ENCODE measurements at places on chromosomes 3 and 15.

GRCh38 chr3:124584245-124584551 lies 146.1 kb upstream of the UMPS start:
- no peak for DNase-seq

GRCh38 chr3:127669541-127670228 lies 3.1 kb upstream of the ABTB1 start:
- no peak for DNase-seq

DNA sequence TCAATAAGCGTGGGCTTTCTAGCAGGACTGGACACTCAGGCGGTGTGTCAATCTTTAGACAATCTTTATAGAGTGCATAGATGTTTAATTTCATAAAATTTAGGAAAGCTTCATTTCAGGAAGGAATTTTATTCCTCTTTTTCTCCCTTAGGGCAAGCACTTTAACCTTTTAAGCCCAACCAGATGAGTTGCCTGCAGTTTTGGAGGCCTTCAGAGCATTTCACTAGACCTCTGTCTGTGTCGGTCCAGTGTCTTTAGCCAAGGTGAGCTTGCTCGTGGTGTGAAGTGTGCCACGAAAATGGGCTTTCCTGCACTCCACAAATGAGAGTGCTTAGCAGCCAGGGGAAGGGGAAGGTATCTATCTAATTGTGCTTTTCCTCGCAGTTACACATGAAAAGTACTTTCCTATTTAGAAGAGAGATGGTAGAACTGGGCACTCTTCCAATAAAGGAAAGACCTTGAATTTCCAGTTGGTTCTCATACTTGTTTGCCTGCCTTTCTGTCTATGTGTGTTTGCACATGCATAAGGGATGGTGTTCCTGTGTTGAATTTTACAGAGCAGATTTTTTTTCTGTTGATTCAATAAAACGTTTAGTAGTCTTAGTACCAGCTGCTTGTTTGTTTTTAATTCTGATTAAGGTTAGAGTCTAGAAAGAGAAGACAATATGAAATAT lies 53.6 kb downstream of the FEZF2 start:
- no peak for DNase-seq

- no peak for DNase-seq
Measured at GRCh38 chr15:46059921-46060594, 425.2 kb downstream of the SQOR start.

DNA sequence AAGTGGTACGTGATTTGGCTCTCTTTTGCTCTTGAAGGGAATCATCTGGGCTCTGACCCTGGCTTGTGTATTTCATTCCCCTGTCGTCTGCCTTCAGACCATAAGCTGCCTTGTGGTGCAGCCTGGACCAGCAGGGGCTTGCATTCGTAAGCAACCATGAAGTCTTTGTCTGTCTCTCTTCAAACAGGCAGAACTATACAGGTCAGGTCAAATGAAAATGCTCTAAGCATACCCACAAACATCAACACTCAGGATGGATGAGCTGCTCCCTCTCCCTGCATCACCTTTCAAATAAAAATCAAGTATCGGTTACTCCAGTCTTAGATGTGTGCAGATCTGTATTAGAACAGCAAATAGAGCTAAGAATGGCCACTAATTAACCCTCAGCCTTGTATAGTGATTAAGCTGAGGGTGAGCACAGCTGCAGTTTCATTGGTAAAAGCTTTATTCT lies 268.6 kb upstream of the UBE2E1 start:
- DNase-seq = no peak

GRCh38 chr3:103056542-103056941 lies 621.7 kb downstream of the ZPLD1 start:
- no peak for DNase-seq

DNA sequence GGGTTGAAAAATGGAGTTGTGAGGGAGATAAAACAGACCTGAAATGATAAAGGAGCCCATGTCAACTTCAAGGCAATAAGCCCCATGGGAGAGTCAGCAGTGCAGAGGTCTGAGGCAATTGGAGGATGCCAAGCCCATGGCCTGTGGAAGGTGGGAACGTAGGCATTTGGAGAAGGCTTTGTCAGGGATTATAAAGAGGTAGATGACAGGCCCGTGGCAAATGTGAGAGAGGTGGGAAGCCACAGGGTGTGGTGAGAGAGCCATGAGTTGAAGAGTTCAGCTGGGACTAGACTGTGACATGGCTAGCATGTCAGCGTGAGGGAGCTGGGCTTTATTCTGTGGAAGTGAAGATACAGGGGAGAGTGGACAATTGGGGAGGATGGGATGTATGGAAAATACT lies 35.4 kb downstream of the MFSD1 start:
- no peak for DNase-seq

GRCh38 chr15:39595338-39596221 lies 14.7 kb downstream of the THBS1 start:
- no peak for DNase-seq

GRCh38 chr15:82621970-82622369 lies 25.2 kb downstream of the CPEB1 start:
- DNase-seq = no peak

GRCh38 chr15:65094294-65094995 lies 17.9 kb downstream of the KBTBD13 start:
- DNase-seq = no peak

GRCh38 chr3:193711964-193712598 lies 119.1 kb downstream of the OPA1 start:
- no peak for DNase-seq

- DNase-seq = no peak
Measured at GRCh38 chr3:151722856-151723255, 10.9 kb upstream of the AADACL2 start.

- peak; percentile 49 for DNase-seq
Measured at GRCh38 chr3:17841190-17841828, 98.9 kb upstream of the TBC1D5 start.

- DNase-seq = no peak
Measured at GRCh38 chr3:119548341-119548740, 11.1 kb downstream of the CD80 start.

DNA sequence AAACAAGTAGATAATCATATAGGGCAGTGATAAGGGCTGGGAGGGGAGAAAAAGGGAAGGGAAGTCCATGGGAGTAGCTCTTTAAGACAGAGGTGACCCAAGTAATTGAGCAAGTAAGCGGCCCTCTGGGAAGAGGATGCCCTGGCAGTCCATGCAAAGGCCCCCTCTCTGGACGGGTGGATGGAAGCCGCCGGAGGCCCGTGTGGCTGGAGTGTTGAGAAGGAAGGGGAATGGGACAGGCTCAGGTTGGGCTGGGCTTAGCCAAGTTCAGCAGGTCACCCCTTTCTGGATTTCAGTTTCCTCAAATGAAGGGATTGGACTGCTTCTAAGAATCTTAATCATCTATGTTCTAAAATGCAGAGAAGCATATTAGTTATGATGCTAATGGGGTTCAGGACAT lies 32.4 kb upstream of the TRPM1 start:
- DNase-seq = no peak

- DNase-seq = no peak
Measured at GRCh38 chr3:179772297-179772696, 119.5 kb downstream of the USP13 start.

GRCh38 chr3:130929804-130930203 lies 35.9 kb downstream of the ATP2C1 start:
- no peak for DNase-seq

DNA sequence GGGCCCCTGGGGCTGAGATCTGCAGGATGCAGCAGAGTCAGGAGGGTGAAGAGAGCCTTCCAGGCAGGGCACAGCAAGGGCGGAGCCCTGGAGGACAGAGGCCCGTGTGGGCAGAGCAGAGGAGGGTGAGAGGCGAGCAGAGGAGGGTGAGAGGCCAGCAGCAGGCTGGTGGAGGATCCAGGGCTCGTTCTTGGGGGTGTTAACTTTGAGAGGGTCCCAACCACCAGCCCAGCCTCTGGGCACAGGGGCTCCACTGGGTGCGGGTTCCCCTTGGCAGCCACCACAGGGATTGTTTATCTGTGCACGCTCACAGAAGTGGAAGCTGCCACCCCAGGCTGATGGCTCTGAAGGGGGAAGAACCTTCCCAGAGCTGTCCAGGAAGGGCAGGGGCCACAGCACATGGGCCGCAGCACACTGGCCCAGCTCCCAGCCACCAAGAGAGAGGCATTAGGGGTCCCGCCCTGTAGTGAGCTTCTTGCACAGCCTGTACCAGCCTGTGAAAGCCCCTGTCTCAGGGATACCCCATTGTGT lies 9.3 kb upstream of the PLXND1 start:
- DNase-seq = no peak

DNA sequence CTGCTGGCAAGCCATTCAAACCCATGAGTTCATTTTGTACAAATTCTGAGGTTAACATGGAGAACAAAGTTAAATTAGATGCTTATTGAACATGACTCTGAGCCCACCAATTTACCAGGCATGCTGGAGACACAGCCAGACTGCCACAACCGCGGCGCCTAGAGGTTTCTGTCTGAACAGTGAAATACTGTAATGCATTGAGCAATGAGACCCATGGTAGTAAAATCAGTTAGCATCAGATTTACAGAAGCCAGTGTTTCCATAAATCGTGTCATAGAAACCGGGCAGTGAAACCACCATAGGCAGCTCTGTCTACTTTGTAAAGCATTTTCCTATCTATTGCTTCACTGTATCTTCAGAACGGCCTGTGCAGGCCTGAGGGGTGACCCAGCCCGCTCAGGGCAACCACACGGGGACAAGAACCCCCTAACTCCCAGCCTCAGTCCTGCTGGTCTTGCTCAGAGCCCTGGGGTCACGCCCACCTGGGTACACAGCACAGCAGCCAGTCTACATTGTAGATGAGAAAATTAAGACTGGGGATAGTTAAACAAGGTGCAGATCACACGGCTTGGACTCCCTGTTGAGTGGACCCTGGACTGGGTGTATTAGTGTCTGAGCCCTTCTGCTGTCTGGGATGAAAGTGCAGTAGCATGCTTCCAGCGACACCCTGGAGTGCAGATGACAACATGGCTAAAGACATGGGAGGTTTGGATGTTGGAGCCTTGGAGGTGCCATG lies 44.2 kb downstream of the MGLL start:
- no peak for DNase-seq

DNA sequence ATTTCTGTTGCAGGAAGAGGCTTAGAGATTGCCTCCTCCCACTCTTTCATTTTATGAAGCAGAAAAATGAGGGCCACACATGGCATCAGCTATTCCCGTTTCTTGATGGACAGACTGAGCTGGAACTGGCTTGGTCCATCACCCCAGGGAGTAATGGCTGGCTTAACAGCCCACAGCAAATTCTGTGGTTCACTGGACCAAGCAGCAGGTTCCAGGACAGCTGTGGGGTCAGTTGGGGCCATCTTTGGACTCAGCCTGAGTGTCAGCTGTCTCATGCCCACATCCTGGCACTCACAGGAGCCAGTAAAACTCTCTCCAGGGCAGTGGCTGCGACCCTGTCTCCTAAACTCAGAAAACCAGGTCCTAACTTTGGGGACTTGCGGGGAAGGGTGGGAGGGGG lies 36.5 kb downstream of the ZDHHC19 start:
- DNase-seq = no peak

- no peak for DNase-seq
Measured at GRCh38 chr3:117146571-117146970, 437.0 kb downstream of the TUSC7 start.

All from T-cell (primary cell).